ENCODE measurements at places on chromosomes 11 and 22.

- no peak for DNase-seq
These were observed 807.6 kb downstream of the DLG2 start for GRCh38 chr11:84819537-84819936.

DNA sequence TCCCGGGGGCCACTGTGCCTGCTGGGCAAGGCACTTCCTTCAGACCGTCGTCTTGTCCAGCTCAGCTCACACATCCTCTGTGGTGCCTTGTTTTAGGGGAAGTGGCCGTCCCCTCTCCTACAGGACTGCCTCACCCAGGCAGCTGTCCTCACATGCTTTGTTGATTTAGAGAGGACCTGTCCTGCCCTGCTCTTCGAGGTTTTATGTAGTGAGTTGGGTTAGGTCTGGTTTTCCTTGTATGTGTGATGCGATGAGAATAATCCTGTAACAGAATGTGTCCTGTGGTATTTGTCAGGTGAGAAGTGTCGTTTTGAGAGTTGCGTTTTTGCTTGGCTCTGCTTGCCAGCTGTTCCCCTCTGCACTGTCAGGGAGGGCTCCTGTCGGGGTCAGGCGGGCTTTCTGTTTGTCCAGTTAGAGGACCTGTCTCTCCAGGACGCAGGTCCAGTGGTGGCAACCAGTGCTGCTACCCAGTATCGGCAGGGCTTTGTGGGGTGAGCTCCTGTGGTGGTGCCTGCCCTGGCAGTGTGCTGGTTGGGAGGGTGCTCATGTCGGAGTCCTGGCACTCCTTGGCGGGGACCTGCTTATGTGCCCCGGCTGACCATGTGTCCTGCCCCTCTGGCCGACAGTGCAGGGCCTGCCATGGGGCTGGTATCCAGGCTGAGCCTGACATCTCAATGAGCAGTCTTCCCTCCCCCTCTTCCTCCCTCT, 41.3 kb downstream of the MUC6 start:
- no peak for DNase-seq

- DNase-seq = no peak
These were observed 129.0 kb downstream of the TEAD1 start for GRCh38 chr11:12803086-12803826.

DNA sequence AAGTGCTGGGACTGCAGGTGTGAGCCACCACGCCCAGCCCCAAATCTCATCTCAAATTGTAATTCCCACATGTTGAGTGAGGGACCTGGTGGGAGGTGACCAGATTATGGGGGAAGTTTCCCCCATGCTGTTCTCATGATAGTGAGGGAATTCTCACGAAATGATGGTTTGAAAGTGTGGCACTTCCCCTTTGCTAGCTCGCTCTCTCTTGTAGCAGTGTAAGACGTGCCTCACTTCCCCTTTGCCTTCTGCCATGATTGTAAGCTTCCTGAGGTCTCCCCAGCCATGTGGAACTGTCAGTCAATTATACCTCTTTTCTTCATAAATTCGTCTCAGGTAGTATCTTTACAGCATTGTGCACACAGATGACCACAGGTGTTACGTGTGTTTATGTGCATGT, 357.8 kb downstream of the CADM1 start:
- DNase-seq = no peak

DNA sequence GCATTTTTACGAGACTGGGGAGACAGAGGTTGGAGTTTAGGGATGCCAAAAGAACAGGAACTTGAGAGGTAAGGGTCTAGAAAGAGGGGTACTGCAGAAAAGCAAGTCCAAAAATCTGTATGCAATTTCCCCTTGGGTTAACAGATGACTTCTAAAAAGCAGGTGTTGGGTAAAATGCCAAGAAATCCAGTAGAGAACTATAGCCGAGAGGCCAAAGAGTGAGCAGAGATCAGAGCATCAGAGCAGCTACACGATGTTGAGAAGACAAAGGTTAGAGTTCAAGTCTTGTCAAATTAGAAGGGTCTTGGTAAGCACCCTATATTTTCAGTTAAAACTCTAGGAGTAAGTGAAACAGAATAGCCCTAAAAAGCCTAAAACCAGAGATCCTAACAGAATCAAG, 145.2 kb downstream of the FCHSD2 start:
- DNase-seq = no peak

DNA sequence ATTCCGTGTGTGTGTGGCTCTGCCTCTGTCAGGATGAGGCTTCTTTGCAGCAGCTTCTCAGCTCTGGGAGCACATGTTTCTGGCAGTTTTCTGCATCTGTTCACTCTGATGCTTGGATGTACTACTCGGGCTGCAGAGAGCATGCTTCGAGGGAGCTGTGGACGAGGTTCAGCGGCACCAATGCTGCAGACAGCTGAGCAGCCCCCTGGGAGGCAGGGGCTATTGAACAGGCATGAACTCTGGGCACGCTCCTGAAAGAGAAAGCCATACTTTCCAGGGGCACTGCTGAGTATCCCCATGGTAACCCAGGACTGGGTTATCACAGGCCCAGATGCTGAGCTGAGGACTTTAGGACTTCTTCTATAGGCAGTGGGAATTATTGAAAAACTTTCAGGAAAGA, 33.8 kb downstream of the ADAMTS8 start:
- DNase-seq = no peak

DNA sequence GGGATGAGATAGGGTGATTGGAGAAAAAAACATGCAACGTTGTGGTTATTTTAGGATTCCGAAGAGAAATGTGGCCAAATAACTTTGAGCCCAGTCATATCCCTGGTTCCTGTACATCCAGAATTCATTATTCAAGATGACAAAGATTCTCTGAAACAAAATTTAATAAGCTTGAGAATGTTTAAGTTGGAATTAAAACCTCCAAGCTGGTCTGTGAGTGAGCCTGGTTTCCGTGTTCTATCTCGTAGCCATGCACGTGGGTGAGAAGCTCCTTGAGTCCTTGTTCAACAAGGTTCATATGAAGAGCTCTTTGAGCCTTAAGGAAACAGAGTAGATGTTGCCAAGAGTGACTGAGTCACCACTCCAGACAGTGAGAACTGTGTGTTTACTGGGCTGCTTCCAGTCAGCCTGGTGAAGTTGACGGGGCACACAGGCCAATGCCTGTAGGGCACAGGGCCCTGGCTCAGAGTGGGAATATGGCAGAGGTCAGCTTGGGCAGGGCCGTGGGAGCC, 206.5 kb downstream of the NAV2 start:
- peak; percentile 67 for DNase-seq

DNA sequence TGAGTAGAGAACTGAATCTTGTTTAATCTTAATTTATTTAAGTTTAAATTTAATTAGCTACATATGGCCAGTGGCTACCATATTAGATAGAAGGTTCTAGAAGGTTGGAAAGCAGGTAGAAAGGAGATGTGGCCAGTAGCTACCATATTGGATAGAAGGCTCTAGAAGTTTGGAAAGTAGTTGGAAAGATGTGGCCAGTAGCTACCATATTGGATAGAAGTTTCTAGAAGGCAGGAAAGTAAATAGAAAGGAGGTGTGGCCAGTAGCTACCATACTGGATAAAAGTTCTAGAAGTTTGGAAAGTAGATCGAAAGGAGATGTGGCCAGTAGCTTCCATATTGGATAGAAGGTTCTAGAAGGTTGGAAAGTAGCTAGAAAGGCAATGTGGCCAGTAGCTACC, 2.2 kb downstream of the CRYBA4 start:
- DNase-seq = no peak

DNA sequence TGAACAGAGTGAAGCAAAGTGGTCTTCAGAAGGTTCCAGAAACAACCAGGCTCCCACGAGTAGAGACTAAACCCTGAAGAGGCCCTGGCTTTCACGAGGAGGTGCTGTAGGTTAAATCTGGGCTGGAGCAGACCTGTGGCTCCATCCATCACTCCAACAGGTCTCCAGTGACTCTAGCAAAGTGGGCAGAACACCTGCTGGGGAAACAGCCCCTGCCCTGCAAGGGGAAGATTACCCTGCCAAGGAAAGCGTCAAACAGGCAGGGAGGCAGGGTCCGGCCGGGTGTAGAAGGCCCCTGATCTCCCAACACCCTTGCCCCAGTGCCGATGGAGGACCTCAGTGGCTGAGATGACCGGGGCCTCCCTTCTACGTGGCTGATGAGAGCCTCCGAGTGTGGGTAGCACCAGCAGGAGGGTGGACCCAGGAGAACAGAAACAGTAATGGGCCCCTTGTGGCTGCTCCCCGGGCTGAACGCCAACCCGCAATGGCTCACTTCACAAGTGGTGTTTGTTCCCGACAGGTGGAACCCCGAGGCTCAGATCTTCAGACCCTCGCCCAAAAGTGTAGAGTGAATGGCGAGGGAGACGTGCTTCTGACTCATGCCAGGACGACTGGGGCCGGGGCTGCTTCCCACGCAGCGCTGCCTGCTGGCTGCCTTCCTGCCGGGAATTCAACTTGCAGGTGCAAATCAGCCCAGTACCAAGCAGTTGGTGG, 112.0 kb downstream of the SHANK2 start:
- DNase-seq = no peak

- no peak for DNase-seq
These were observed 65.3 kb downstream of the MCM5 start for GRCh38 chr22:35465109-35465701.

DNA sequence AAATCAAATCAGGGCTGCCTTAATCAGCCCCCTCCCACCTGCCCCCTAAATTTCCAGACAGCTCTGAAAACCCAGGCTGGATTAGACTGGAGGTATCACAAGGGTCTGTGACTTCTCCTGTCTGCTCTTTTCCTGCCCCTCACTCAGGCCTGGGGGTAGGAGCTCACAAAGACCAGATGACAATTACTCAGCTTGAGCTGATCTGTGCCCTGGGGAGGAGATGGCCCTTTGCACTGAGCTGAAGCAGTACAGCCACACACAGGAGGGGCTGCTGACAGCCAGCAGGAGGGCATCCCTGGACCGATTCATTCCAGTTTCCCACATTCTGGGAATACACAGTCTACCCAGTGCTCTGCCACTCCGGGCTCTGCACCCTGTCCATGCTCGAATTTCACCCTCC, 4.2 kb downstream of the ABCC8 start:
- DNase-seq = no peak

- no peak for DNase-seq
These were observed 592.0 kb downstream of the SOX6 start for GRCh38 chr11:15764326-15764725.

DNA sequence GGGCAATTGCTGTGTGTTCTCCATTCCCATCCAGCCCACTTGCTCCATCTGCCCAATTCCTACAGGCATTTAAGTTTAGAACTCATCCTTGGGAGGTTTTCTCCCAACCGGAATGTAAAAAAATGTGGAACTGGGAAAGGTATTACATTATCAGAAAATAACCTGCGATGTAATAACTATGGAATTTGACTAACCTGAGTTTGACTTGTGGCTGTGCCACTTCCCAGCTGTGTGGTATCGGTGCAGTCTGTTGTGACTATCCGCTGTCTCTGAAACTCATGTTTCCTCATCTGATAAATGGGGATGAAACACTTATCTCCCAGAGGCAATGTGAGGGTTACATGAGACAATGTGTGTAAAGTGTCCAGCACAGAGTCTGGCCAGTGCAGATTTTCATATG, 77.6 kb downstream of the TENM4 start:
- no peak for DNase-seq

DNA sequence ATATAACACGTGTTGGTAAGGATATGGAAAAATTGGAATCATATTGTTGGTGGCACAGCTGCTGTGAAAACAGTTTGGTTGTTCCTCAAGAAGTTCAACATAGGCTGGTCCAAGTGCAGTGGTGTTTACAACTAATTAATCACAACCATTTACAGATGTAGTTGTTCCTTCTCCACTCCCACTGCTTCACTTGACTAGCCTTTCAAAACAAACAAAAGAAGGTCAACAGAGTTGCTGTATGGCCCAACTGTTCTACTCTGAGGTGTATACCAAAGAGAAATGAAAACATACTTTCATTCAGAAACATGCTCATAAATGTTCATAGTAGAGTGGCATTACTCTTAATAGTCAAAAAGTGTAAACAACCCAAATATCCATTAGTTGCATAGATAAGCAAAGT, 36.6 kb upstream of the ACAT1 start:
- DNase-seq = no peak

GRCh38 chr11:86692317-86692716, 19.9 kb upstream of the ME3 start:
- DNase-seq = no peak

GRCh38 chr11:125075900-125076317, 12.8 kb downstream of the SLC37A2 start:
- no peak for DNase-seq

DNA sequence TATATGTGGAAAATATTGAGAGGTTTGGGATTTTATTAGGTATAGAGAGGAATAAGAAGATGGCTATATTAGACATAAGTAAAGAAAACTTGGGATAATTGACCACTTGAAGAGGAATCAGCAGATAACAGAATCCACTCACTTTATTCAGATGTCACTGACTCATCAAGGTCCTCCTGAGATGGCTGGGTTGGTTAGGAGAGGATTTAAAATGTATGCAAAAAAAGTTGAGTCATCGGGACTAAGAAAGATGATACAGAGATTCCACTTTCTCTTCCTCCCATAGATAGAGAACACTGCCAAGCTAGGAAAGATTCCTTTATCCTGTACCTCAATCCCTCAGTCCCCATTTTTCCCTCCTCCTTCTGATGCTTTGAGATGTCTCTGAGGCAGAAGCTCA, at the start of gene OR6A2:
OR6A2 (minus strand) TSS at position 288 of the 400 bp plus-strand sequence. CDS start 3,981 bp downstream, outside the sequence.
- no peak for DNase-seq

GRCh38 chr11:130043575-130043974, 26.1 kb upstream of the APLP2 start:
- DNase-seq = no peak

DNA sequence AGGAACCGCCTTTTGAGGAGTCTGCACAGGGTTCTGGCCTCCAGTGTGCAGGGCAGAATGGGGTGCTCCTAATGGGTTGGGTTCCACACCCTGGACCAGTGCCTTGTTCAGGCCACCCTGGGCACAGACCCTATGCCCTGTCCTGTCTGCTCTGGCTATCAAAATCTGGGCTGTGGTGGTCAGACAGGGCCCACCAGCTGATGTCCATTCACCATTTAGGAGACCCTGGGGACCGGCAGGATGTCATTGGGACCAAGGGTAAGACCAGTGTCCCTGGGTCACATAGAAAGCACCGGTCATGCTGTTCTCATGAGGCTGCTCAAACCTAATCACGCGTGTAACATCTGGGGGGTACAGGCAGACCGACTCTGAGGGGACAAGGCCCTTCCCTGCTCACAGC, 37.3 kb downstream of the PARVG start:
- DNase-seq = no peak

DNA sequence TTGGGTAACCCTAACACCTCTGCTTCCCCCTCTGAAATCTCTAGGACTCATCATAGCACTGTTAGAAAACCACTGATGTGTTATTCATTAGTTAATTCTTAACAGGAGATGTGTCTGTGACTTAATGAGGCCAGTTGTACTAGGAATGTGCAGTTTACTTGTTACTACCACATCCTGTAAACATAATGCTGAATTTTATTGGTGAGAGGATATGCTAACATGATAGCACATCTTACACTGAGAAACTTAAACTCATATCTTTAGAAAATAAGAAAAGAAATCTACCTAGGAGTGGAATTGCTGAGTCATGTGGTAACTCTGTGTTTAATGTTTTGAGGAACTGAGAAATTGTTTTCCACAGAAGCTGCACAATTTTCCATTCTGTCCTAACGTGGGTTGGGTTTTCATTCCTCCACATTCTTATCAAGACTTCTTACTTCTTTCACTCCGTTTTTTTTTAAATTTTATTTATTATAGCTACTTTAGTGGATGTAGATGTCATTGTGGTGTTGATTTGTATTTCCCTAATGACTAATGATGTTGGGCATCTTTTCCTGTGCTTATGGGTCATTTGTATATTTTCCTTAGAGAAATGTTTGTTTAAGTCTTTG, 33.7 kb downstream of the RNF121 start:
- no peak for DNase-seq

Measured in HTR-8/SVneo (cell line).